ENCODE measurements at places on chromosomes 1 and 21.

DNA sequence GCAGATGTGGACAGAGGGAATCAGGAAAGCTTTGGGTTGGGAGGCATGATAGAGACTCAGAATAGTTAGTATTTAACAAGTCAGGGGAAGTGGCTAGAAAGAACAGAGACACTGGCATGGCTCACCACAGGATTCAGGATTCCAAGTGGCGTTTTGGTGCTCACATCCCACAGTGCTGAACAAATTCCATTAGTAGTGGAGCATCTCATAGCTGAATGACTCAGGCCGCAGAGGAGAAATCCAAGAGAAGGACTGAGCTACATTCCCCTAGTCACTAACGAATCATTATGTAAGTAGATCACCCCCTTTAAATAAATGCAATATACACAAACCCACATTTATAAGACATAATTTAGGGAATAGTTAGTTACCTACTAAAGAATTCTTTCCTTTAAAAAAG, 5.0 kb upstream of the KCNJ9 start:
- DNase-seq: no peak

GRCh38 chr1:179889589-179889988, 7.5 kb downstream of the TOR1AIP1 start:
- no peak for DNase-seq

GRCh38 chr1:147794570-147794969, 34.2 kb upstream of the GJA5 start:
- DNase-seq: no peak

- DNase-seq: no peak
Measured at GRCh38 chr1:28510970-28511440, 5.2 kb downstream of the RCC1 start.

- DNase-seq: no peak
Measured at GRCh38 chr1:6819246-6820040, 34.2 kb downstream of the CAMTA1 start.

GRCh38 chr1:178644308-178645120, 80.5 kb upstream of the RALGPS2 start:
- DNase-seq: no peak

GRCh38 chr1:227742738-227743715, 7.8 kb downstream of the SNAP47 start:
- DNase-seq: no peak

DNA sequence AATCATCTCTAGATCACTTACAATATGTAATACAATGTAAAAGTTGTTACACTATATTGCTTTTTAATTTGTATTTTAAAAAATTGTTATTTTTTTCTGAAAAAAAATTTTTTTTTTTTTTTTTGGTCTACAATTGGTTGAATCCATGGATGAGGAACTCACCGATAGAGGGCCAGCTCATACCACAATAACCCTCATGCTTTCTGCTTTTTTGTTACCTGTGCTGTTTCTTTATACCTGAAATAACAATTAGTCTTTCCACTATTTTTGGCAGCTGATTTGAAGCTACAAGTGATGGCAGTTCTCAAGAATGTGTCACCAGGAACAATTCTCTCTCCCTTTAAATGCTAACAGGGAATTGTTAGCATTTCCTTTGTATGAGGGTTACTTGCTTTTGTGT, 12.0 kb downstream of the SMG7 start:
- DNase-seq: no peak

DNA sequence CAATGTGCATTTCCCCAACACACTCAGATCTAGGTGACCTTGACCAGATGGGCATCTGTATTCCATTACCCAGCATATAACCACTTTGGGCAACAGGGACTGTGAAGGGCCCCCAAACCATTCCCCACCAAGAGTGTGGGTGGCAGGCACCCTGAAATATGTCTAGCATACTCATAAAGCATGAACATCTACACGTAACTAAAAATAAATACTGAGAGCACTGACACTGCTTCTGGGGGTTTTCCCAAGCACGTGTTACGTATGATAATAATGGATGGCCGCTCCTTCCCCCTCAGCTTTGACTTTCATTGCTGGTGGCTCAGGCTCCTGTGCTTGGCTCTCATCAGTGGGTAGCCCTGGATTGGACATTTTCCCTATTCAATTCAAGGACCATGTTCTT, 39.1 kb downstream of the IGSF3 start:
- DNase-seq: no peak

DNA sequence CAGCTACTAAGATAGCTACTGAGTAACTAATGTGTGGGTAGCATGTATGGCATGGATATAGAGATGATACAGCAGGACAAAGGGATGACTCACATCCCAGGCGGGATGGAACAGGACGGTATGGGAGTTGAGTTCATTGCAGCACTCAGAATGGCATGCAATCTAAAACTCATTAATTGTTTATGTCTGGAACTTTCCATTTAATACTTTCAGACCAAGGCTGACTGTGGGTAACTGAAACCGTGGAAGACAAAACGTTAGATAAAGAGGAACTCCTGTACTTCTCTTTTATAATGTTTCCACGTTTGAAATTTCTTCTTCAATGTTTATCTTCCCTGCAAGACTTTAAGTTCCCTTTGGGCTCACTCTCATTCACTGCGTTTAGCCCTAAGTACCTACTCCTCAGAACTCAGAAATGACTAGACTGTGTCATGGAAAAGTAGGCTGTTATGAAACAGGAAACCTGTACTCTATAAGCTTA, 151.9 kb downstream of the MAGI3 start:
- no peak for DNase-seq

DNA sequence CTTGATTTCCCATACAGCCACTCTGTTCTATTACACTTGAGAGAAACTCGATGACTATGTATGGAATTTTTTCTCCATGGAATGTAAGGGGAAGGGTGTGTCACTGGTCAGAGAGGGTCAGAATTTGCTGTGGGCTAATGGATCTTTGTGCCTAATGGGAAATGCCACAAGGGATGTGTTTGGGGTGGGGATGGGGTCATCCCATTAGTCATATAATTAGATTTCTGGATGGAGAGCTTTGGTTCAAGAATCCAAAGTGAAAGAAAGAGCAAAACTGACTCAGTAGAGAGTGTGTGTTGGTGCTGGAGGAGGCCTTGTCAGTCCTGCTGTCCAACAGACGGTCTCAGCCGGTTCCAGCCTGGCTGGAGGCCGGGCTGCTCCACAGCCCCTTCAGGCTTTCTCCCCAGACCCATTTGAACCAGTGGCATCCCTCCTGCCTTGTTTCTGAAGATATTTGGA, 86.4 kb downstream of the LAMC2 start:
- DNase-seq: no peak

- no peak for DNase-seq
Measured at GRCh38 chr1:215900684-215901083, 333.6 kb downstream of the KCTD3 start.

DNA sequence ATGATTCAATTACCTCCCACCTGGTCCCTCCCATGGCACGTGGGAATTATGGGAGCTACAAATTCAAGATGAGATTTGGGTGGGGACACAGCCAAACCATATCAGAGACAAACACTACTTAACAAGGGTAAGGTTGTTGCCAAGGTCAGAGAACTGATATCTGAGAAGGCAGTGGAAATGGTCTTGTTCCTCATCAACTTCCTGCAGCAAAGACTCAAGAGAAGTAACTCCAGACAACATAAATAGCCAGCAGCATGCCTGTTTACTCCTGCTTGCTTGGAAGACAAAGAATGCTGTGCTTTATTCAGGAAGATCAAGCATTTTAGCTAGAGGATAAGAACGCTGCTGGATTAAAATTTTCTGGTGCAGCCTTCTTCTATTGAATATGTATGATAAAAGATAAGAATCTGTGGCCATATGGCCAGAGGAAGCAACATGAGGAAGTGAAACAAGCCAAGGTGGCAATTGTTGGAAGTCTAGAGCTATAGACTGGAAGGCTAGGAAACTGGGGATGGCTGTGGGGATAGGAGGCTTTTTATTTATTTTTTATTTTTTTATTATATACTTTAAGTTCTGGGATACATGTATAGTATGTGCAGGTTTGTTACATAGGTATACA, 36.4 kb downstream of the DDAH1 start:
- DNase-seq: no peak

- no peak for DNase-seq
Measured at GRCh38 chr1:176466514-176466913, 3.5 kb downstream of the PAPPA2 start.

DNA sequence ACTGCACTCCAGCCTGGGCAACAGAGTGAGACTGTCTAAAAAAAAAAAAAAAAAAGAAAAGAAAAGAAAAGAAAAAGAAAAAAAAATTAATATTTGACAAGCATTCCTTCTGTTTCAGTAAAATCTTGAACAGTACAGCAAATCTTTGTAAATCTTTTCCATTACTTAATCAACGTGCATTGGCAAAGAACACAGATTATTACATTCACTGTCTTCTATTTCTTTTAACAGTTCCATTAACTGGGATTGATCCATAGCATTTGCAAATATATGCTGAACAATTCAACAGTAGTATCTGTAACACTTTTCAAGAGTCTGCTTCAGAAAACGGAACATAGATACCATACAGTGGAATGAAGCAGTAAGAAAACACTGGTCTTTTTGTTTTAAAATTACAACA, 9.8 kb downstream of the SAMD13 start:
- DNase-seq: no peak

DNA sequence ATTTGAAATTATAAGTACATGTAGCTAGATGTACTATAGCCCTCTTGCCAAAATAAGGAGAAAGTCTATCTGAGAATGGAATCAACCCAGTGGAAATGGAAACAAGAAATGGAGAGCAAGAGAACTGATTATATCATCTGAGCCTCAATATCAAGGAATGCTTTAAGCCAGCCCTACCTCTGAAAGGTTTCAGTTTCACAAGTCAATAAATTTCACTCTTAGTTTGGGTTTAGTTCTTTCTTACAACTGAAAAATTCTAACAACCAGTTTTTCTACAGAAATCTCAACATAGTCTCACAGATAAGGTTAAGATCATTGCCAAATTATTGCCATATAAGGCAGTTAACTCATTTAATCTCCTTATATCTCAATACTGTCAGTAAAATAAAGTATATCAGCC, 80.0 kb downstream of the EPS15 start:
- DNase-seq: no peak

DNA sequence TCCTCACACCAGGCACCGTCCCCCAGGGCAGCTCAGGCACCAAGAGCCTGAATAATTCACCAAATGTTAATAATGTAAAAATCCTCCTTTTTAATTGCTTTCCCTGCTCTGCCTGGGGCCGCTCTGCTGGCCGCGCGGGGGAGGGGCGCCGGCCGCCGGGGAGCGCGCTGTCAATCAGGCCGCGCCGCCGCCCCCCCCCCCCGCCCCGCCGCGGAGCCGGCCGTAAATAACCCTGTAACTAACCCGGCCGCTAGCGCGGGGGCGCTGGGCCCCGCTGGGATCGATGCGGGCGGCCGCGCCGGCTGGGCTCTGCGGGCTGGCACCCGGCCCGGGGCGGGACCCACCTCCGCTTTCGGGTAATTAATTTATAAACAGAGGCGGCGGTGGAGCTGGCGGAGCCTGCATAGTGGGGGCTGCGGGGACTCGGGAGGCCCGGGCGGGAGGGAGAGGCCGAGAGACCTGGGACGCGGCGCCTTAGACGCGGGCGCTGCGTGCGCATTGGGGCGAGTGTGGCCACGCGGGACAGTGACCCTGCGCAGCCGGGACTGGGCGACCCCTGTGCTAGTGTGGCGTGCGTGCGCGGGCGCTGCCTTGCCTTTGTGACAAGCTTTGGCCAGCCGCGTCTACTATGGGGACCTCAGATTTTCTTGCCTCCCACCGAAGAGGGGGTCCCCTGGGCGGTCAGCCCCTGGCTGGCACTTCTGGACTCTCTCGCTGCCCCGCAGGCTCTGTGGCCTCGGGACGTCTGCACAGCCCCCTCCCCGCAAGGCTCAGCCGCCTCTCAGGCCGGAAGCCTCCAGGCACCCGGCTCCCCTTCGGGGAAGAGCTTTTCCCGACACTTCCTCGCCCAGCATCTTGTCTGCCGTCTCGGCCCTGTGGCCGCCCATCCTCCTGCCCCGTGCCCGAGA, 16.6 kb downstream of the SAMD11 start:
- no peak for DNase-seq

DNA sequence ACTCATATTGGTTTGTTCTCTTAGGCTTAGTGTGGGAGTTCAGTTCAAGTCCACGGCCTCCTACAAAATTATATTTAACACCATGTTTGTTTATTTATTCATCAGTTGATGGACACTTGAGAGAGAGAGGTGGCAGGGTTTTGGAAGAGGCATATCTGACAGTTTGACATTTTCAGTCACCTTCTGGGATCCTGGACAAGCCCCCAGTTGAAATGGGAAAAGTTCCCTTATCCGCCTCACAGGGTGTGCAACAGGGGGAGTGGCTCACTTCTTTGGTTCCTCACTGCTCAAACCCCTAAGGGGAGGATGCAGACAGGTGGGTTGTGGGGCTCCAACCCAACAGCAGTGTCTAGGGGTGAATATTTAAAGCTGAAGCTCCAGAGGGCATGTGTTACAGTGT, 52.3 kb upstream of the TNFSF18 start:
- DNase-seq: no peak

- DNase-seq: no peak
Measured at GRCh38 chr1:116768416-116769103, 14.3 kb downstream of the CD2 start.

DNA sequence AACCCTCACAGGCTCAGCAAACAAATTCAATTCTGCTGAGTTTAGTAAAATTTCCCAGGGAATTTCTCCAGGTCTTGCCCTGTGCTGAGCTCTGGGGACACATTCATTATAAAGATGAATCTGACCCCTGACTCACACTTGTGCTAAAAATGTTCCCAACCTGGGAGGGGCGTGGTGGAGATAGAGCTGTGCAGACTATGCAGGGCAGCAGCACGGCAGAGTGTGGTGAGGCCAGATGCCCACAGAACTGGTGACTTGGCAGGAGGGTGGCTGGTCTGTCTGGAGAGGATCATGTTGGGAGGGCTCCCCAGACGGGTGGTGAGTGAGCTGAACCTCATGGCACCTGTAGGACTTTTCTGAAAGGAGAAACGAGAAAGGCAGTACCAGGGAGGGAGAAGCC, 31.6 kb downstream of the FAAH start:
- DNase-seq: no peak

DNA sequence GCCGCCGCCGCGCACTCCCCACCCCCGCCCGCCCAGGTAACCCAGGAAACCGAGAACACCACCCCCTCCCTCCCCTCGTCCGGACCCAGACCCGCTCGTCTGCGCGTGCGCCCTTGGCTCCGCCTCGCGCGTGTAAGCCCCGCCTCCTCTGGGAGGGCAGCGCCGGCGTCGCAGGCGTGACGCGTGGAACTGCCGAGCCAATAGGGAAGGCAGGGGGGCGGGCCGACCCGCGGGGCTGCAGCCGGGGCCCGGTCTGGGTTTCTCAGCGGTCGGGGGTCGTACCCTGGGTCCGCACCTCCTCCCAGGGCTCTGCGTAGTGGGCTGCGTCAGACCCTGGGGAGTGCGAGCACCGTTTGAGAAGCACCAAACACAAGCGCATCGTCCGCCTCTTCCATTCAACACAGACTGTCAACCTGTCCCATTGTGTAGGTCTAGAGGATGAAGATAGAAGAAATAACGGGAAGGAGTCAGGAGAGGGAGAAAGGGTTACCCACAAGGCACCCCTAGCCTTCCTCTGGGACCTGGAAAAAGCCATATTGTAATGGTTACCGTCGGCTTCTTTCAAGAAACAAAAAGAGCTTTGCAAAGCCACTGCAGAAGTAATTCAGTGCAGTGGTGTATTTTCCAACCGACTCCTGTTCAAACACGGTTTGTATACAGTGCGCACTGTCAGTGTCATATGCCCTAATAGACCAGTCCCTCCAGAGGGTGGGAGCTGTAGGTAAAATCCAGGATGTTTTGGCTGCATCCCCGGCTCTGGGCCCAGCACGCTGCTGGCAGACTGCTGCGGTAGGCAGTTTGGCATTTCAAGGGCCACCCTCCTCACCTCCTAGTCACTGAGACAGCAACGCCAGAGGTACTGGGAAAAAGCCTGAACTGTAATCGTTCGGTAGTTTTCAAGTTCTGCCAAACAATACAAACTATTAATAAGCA, 473 bp upstream of the LYST start:
- peak; percentile 93 for DNase-seq
